ENCODE measurements at places on chromosomes 5 and 9. TPM values are rescaled to one million over a fixed set of nuclear protein-coding genes. Genes with fewer than 3 reads are reported as not detected.
A peak's percentile ranks its signal among the peaks of the same experiment; 100 is the strongest.

SPATA31E1 gene
- not detected for total RNA-seq

GRCh38 chr9:38289866-38290245 is 102.6 kb upstream of the ALDH1B1 start:
- DNase-seq = no peak

INSYN2B gene
- total RNA-seq = not detected

- no peak for DNase-seq
These were observed 670.5 kb upstream of the KLF4 start for GRCh38 chr9:108160039-108160438.

DNA sequence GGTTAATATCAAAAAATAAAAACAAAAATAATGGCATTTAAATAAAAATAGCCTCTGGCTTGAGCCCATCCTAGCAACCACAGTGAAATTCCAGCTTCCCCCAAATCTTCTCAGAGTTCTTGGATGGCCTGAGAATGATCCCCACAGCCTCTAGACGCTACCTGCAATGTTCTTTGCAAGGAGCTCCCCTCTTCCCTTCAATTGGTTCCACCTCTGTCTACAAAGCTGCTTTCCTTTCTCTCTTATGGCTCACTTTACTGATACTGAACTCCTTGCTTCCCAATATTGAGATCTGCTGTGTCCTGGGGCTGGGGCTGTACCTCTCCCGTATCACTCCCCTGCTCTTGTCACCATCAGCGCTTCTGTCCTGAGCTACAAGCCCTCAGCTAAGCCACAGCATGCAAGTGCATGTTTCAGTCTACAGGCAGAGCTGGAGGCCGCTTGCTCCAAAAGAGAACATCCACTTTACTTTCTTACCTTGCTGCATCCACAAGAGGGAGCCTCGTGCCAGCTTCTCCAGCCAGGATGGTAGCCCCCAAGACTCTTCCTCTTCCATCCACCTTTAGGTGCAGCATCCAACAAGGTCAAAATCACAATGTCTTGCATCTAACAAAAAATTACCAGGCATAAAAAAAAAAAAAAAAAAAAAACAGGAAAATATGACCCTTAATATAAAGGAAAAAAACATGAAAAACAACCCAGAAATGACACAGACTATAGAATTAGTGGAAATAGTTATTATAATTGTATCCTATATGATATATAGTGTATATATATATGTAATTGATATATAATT is 57.4 kb upstream of the PRSS3 start:
- peak; percentile 62 for DNase-seq

- peak; percentile 29 for DNase-seq
These were observed 34.9 kb downstream of the SYK start for GRCh38 chr9:90836411-90837080.

ENHO gene
- total RNA-seq = 0.13 TPM

DNA sequence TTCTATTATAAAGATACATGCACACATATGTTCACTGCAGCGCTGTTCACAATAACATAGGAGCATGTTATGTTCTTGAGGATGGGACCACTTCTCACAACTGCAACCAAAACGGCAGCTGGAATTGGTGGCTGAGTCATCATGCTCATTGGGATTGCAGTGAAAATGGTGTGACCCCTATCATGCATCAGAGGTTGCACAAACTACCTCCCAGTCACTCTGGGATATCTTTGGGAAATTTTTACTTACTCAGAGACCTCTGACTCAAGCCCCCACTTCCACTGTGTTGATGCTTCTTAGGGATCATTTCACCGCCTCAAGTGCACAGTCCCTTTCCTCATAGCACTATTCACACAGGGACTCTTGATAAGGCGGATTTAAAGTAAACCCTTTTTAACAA is 474.1 kb downstream of the BNC2 start:
- DNase-seq = no peak

DNA sequence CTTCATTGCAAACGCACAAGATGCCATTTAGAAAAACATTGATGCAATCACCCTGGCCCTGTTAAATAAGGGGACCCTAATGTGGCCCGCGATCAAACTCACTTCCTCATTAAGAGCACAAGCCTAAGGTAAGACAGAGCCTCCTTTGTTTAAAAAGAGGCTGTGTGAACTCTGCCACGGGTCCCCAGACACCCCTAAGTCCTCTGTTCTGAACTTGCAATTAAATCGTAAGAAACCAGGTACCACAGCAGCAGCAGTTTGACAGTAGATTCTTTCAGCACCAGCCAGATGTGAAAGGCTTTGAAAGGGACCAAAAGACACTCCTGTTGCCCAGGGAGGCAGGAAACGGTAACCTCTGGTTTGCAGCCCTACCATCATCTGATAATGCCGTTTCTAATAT is 346.3 kb downstream of the TMEM167A start:
- DNase-seq = no peak

All from bronchial epithelial cell (primary cell).